SJSA1 (cell line): ENCODE measurements at places on chromosomes 5 and 9. TPM values are rescaled to one million over a fixed set of nuclear protein-coding genes. Genes with fewer than 3 reads are reported as not detected.

The PAPPA gene
- 1.9 and 5.3 TPM in 2 replicates for total RNA-seq

DNA sequence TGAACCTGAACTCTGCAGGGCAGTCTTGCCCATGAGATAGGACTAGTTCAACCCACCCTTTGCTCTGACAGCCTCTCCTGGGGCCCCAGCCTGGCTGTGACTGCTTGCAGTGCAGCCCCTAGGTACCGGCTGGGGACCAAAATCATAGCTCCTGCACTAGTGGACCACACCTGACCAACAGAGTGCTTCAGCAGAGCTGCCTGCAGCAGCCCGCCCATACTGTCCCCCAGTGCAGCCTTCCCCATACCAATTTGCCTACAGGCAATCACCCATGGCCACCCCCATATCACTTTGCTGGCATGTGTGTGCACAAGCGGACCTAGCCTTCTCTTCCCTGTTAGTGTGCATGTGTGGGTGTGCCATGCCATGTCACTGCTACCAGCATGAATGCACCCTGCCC, 347.6 kb upstream of the MPDZ start:
- H3K36me3 ChIP-seq: no peaks in the 10 kb centered on the region
- no peak for DNase-seq

The FGF18 gene
- total RNA-seq: 0.21 TPM in 1 of 2 replicates, not detected in the other

DNA sequence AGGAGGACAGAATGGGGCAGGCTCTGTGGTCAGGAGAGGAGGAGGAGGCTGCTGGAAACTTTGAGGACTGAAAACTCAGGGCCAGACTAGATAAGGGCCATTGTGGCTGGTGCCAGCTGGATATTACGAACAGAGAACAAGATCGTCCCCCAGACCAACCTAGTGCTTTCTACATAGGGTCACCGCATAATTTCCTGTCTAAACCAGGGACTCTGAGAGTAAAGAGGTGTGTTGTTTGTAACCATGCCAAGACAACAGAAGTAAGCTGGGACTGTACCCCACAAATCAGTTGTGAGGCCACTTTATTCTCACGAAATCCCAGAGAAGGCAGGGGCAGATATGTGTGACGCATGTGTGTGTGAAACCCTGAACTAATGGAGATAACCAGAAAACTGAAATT, 20.3 kb upstream of the GFPT2 start:
- H3K36me3 ChIP-seq: no peaks in the 10 kb centered on the region
- H3K4me1 ChIP-seq: no peaks in the 10 kb centered on the region
- no peak overlapping the region for H3K27ac ChIP-seq

The FAM81B gene
- total RNA-seq: not detected in 2 replicates

- H3K27ac ChIP-seq: no peak overlapping the region
- H3K36me3 ChIP-seq: peaks cover 24% of the 10 kb centered on the region
- no peak overlapping the region for H3K4me3 ChIP-seq
- H3K4me1 ChIP-seq: peaks cover 37% of the 10 kb centered on the region
- no peaks in the 10 kb centered on the region for H3K27me3 ChIP-seq
Observed at GRCh38 chr9:136091582-136092352, 3.3 kb downstream of the NACC2 start.

The HAVCR2 gene
- 0.05 TPM in 1 of 2 replicates, not detected in the other for total RNA-seq

DNA sequence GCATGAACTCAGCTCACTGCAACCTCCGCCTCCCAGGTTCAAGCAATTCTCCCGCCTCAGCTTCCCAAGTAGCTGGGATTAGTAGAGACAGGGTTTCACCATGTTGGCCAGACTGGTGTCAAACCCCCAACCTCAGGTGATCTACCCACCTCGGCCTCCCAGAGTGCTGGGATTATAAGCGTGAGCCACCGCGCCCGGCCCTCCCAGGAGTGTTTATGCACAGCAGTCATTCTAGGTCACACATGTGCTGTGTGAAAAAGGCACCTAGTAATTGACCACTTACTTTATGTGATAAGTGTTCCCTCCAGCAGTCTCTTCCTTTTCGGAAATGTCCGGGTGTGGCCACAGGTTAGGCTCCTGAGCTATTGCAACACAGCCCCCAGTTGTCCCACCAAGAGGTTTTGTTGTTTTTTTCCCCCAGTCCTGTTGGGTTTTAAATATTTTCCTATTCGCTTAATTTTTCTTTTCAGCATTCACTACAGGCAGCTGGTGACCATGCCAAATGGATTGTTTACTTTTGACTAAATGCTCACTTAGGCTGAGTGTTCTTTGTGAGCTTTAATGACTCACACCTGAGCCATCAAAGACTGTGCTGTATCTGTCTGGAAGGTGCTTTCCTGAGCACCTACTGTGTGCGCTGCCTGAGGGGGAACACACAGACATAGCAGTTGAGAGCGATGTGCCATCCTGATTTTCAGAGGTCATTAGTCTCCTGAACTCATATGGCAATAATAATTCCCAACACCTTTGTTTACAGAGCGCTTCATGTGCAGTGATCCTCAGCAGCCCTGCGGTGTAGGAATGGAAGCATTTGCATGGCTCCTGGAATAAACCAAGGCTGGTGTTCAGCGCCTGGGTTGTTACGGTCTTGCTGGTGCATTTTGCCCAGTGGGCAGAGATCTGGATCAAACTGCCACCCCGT, 94.3 kb downstream of the MVB12B start:
- H3K4me3 ChIP-seq: no peak overlapping the region
- peaks cover 7% of the 10 kb centered on the region for H3K4me1 ChIP-seq
- no peaks in the 10 kb centered on the region for H3K27me3 ChIP-seq

GRCh38 chr5:168377525-168377924, 86.1 kb downstream of the WWC1 start:
- no peak overlapping the region for H3K4me3 ChIP-seq
- no peaks in the 10 kb centered on the region for H3K36me3 ChIP-seq
- no peak overlapping the region for H3K27ac ChIP-seq
- no peak for DNase-seq
